Activated T-cell treated with anti-CD3 and anti-CD28 coated beads, Interleukin-2, amount 50 U/mL, for 1 hour (primary cell): ENCODE measurements at places on chromosomes 6 and 20.

DNA sequence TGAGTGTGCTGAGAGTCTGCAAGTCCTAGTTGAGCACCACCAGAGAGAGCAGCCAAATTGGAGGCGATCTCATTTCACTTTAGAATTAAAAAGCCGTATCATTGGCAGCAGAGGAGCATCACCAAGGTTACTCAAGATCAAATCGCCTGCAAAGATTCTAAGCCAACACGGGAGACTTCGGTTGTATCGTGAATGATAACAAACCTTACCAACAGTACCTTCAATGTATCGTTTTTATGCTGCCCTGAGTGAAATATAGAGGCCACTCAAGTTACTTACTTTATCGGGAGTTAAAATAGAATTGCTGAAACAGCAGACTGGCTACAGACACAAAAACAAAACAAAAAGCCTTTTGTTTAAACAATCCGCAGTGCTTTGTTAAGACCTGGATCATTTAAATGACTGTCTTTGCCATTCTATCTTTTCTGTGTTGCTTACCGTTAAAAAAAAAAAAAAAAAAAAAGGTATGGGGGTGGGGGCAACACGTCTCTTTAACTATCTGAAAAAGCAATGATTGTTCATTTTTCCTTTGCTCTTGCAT, 14.2 kb downstream of the NHSL1 start:
- DNase-seq: no peak

GRCh38 chr6:23213193-23213592, 643.8 kb downstream of the HDGFL1 start:
- no peak for DNase-seq

- no peak for DNase-seq
Observed at GRCh38 chr6:82906951-82907350, 158.7 kb downstream of the UBE3D start.

DNA sequence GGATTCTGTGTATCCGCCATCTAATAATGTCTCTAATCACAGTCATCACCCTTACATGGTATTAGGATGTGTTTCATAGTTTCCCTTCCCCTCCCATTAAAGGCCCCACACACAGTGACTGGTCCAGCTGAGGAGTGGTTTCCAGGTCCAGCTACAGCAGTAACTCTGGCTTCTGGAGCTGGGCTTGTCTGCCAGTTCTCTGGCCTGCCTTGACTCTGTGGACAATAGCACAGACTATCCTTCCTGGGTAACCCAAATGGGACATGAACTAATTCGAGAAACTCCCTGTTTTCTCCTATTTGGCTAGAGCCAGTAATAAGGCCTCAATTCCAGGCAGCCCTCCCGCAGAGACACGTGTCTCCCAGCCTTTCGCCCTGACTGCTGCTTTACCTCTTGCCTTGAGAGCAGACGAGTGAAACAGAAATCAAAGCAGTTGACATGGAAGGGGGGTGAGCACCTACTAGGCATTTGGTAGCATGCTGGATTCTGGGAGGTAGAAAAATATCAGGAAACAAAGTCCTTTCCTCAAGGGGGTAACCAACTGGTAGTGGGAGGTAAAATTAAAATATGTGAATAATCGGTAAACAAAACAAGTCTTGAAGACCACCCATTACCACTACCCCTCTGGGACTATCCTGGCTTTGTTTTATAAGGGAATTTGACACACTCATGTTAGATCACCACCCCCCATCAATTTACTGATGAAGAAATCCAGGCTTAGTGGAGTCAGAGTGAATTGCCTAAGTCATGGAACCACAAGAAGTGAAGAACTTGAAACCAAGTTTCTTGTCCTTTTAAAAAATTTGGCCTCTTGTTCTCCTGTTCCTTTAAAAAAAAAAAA, 1.2 kb downstream of the TRAF3IP2 start:
- DNase-seq: no peak

GRCh38 chr6:98984121-98984520, 36.4 kb upstream of the FBXL4 start:
- no peak for DNase-seq
